ENCODE measurements at places on chromosomes 6 and 20. TPM values are rescaled to one million over a fixed set of nuclear protein-coding genes. Genes with fewer than 3 reads are reported as not detected.

PRRC2A gene
- 181 TPM for total RNA-seq

DEFB124 gene
- not detected for total RNA-seq

MMP24 gene
- 63.9 TPM for total RNA-seq

SFTA2 gene
- total RNA-seq, result not detected

CST4 gene
- not detected for total RNA-seq

PLG gene
- not detected for total RNA-seq

TMEM244 gene
- total RNA-seq, result not detected

PSMG4 gene
- total RNA-seq, result 37.8 TPM

MLIP gene
- 0.25 TPM for total RNA-seq

LY6G6D gene
- not detected for total RNA-seq

HTR1E gene
- total RNA-seq, result not detected

WFDC10B gene
- total RNA-seq, result not detected

POU5F1 gene
- total RNA-seq, result 4.4 TPM

SRSF12 gene
- total RNA-seq, result 4.2 TPM

FAM83B gene
- 3.6 TPM for total RNA-seq

QRSL1 gene
- 5.9 TPM for total RNA-seq

VWA7 gene
- total RNA-seq, result 0.81 TPM

COL21A1 gene
- total RNA-seq, result not detected

MUC21 gene
- not detected for total RNA-seq

FAM217A gene
- total RNA-seq, result not detected

ENPP1 gene
- total RNA-seq, result 5.4 TPM

CNR1 gene
- total RNA-seq, result 1.3 TPM

HNF4A gene
- not detected for total RNA-seq

BMP6 gene
- 0.13 TPM for total RNA-seq

ARFGEF3 gene
- 3.9 TPM for total RNA-seq

MUCL3 gene
- not detected for total RNA-seq

BEND3 gene
- total RNA-seq, result 3.2 TPM

TGM6 gene
- total RNA-seq, result not detected

Data from mesangial cell (primary cell).